ENCODE measurements at places on chromosomes 11 and 22. TPM values are rescaled to one million over a fixed set of nuclear protein-coding genes. Genes with fewer than 3 reads are reported as not detected.

BRSK2 gene
- 1.5 TPM for total RNA-seq

DDI1 gene
- total RNA-seq = not detected

FAM227A gene
- total RNA-seq = 0.28 TPM

TTC17 gene
- 76.1 TPM for total RNA-seq

OR8I2 gene
- total RNA-seq = not detected

CRYBA4 gene
- not detected for total RNA-seq

PLAAT5 gene
- total RNA-seq = 0.80 TPM

MGAT3 gene
- total RNA-seq = 0.11 TPM

OR51B4 gene
- not detected for total RNA-seq

- no peak for DNase-seq
Observed at GRCh38 chr11:98568013-98568412, 452.7 kb upstream of the CNTN5 start.

DNA sequence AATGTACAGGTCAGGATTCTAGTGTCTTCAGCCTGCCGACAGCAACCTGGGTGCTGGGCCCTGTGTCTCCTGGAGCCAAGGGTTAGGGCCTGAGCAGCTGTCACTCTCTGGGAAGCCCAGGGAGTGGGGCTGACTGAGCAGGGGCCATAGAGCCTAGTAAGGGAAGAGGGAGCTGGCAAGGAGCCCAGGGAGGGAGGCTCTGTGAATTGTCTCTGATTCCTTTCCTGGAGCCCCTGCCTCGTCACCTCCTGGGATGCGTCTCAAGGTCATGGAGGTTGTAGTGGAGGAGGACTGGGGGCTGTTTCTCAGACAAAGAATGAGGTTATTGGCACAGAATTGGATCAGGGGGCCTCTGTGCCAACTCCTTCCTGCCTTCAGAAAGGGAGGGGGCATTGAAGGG, 11.8 kb downstream of the SOX10 start:
- DNase-seq = no peak

DNA sequence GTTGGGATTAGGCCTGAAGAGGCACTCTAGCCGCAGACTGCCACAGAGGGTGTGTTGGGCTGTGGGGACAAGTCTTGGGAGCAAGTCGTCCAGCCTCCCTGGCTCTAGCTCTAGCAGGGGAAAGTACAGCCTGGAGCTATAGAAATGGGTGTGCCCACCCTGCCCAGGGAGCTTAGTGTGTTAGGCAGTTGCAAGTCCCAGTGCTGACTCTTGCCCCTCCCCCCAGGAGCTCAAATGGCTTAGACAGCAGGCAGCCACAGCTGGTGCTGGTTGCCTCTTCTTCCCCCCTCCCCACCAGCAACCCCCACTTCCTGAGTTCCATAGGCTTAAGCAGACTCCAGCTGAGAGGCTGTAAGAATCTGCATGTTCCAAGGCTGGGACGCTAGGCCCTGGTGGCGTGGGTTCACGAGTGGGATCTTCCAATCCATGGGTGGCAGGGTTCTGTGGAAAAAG, 61.2 kb downstream of the GUCY1A2 start:
- DNase-seq = no peak

DNA sequence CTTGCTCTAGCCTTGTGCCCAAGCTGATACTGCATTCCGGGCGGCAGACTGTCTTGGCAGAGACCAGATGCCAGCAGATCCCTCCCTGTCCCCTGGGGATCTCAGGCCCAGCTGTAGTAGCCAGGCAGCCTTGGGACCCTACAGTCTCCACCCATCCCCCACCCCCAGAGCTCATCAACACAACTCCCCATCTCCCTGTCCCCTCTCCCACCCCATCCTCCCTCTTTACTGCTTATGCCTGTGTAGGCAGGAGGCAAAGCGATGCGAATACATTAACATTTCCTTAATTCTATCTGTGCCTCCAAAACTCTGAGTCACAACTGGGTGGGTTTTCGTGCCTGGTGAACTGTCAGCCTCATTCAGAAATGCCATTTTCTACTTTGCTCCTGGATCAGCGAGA, 547.6 kb downstream of the BUD13 start:
- no peak for DNase-seq

GRCh38 chr22:41247703-41248102, 7.0 kb upstream of the CHADL start:
- no peak for DNase-seq

DNA sequence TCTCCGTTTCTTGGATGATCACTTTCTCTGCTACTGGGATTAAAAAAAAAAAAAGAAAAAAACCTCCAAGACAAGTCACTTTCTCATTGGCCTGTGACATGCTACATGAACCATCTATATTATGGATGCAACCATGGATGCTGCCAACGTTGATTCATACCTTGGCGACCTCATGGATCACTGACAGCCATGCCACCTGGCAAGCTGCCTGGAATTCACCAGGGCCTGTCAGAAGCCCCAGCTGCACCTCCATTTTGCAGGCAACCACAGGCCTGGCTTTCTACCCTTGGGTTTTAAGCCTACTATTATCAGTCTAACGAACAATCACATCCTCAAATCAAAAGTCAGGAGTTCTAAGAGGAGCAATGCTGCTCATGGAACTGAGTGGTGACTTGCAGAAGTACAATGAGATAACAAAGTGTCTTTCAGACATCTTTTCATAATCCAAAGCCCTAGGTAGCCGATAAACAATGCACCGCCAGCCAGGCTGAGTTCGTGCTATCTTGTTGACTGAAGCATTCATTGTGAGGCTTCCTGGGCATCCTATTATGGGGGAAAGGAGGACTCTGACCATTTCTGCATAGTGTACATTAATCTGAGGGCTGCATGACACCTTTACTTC, 48.0 kb upstream of the CADM1 start:
- DNase-seq = no peak

- no peak for DNase-seq
Observed at GRCh38 chr22:23677701-23677995, 13.2 kb upstream of the RGL4 start.

- no peak for DNase-seq
Observed at GRCh38 chr11:130071211-130071712, 1.6 kb downstream of the APLP2 start.

- no peak for DNase-seq
Observed at GRCh38 chr22:35761037-35761436, 43.4 kb downstream of the APOL5 start.

DNA sequence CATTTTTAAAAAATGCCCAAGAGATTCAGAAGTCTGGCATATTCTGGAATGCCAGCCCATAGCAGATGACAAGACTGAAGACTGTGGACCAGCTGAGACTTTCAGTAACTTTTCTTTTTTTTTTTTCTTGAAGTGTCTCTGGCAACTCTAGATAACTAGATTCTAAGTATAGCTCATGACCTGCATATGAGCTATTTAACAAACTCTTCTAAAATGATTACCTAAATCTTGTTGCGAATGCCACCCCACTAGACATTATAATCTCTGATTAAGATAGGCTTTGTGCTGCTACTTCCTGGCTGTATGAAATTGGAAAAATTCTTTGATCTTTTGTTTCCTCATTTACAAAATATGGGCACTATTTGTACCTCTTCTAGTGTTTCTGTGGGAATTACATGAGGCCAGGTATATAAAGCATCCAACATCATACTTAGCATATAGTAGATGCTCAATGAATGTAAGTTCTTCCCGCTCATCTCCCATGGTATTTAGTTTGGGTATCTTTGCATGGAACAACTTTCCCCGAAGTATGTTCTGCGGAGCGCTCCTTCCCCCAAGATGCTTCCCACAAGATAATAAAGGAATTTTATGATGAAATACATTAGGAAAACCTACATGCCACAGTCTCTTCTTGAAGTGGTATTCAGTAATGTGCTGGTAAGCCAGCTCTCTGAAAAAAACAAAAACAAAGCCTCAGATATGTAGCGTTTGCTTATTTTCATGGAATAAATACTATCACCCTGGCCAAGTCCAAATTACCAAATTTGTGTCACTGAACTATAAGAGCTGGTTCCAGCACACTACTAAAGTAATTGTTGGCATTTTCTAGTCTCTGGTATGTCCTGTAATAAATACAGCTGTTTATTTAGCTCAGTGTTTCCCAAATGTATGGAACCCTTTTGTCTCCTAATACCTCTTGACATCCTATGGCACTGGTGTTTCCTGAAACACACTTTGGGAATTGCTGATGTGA, 86.8 kb upstream of the TIMP3 start:
- no peak for DNase-seq

DNA sequence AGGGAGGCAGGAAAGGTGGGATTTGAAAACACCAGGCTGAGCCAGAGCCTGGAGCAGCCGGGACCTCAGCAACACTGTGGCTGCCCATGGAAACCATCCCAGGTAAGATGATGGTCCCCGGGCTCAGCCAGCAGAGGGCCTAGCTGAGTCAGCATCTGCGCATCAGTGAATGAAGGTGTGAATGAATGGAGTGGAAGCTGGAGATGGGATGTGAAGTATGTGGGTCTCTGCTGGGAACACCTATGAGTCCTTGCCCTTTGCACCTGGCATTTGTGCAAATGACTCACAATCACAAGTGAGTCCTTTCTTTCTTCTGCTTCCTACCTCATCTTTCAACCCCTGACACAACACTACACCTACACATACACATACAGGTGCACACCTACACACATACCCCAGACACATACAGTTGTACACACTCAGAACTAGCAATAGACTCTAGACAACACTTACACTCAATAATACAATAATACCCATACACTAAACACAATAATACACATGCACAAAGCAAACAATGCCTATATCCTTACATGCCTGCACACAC, 62.8 kb upstream of the PRDM11 start:
- no peak for DNase-seq

DNA sequence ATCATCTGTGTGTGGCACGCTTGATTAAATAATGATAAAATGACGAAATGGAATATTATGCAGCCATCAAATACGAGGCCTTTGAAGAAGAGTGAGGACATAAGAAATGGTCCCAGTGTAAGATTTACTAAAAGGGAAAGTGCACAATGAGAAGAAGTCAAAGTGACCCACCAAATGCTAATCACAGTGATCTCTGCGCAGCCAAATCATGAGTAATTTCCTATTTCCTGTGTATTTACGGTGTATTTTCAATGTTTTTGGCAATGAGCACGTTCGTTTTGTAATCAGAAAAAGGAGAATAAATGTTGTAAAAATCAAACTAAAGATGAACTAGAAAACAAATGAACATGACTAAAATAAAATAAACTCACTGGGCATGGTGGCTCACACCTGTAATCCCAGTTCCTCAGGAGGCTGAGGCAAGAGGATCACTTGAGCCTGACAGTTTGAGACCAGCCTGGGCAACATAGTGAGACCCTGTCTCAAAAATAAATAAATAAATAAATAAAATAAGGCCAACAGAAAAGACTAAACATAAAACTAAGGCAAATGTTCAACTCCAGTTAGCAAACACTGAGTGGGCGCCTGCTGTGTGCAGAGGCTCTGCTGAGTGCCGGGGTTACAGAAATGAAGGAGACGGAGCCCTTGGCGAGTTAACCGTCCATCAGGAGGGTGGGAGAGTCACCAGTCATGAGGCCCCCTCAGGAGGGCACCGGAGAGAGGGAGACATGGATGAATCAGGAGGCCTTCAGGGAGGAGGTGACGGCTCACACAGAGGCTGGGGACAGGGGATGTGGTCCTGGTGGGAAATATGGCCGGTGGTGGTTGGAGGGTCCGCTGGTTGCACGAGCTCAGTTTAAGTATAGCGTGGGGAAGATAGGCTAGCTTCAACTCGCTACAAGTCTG, 26.0 kb upstream of the CBX7 start:
- DNase-seq = no peak

DNA sequence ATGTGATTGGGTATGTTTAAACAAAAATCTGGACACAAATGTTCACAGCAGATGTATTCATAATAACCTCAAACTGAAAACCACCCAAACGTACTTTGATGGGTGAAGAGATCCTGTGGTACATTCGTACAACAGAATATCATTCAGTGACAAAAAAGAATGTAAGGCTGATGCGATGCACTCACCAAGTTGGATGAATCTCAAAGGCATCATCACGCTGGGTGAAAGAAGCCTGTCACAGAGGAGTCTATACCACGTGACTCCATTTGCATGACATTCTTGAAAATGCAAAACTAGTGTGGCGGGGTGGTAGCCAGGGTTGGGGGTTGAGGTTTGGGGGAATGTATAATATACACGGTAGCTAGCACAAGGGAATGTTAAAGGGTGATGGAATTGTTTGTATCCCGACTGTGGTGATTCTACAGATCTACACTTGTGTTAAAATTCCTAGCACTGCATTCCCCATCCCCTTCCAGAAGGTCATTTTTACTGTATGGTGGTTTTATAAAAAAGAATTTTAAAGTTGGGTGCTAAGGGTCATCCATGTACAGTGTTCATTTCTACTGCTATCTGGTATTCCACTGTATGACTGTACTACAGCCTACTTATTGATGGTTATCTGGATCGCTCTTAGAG, 35.0 kb upstream of the SLC25A1 start:
- DNase-seq = no peak

- DNase-seq = no peak
Observed at GRCh38 chr22:32904044-32904443, 102.5 kb downstream of the TIMP3 start.

GRCh38 chr11:68910965-68911364, 7.3 kb downstream of the IGHMBP2 start:
- no peak for DNase-seq

- DNase-seq = no peak
Observed at GRCh38 chr11:116984589-116984988, 113.6 kb downstream of the SIK3 start.

- DNase-seq = no peak
Observed at GRCh38 chr11:35802221-35802620, 139.6 kb downstream of the TRIM44 start.

- DNase-seq = no peak
Observed at GRCh38 chr11:61480261-61480993, 28.1 kb upstream of the LRRC10B start.

DNA sequence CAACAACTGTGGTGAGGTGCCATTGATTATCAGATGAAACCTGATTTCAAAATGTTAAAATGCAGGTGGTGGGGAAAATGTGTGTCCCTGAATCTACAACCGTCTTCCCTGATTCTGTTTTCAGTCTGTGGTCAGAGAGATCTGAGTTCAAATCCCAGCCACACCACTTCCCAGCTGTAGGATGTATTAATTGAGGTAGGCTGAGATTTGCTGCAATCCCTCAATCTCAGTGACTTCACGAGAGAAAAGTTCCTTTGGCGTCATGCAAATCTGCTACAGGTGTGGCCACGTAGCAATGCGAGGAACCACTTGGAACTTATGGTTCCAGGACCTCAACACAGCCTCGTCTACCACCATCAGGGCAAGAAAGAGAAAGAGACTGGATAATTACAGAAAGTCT, 56.2 kb downstream of the BCL2L13 start:
- DNase-seq = no peak
